CD4-positive, alpha-beta T cell treated with Interleukin-2 at 100 ng/mL for 4 hours (primary cell): ENCODE measurements at places on chromosomes 7 and 10.

DNA sequence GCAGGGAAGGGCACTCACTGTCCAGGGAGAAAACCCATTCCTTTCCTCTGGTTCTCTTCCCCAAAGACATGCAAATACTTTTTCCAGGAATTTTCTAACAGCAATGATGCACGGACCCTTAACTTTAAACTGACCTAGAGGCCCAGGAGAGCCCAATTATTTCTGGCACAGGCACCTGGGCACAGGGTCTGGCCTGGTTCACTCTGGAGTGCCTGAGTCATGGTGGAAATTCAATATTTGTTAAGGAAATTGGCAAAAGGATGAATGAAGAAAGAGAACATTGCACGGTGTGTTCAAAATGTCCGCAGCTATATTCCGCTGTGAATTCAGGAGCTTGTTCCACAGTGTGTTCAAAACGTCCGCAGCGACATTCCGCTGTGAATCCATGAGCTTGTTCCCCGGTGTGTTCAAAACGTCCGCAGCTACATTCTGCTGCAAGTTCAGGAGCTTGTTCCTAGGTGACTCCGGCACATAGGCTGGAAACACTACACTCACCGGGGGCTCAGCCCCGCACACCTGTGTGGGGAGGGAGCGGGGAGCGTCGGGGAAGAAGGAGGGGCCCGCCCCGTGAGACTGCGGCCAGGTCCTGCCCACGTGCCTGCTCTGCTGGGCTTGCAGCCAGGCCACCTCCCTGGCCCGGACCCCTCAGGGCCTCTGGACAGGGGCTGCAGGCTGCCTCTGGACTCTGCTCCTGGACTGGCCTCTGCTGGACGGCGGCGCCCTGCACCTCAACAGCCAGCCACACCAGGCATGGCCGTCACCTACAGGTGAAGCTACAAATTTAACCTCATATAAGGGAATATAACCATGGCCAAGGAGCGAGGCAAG is 72.0 kb upstream of the FAM20C start:
- DNase-seq: no peak

DNA sequence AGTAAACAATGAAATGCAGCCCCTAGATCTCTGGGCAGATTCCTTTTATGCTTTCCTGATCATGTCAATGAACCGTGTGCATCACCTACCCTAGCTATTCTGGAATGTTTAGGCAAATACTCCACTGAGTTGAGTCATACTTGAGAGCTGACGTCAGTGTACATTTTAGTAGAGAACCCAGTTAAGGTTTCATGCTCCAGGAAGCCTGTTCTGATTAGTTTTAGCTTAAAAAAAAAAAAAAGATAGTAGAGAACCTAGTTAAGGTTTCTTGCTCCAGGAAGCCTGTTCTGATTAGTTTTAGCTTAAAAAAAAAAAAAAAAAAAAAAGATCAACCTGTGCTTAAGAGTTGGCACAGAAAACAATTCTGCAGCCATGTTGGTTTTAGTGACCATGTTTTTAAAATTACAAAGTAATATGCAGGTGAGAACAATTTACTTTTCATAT is 3.7 kb upstream of the MCU start:
- DNase-seq: no peak

DNA sequence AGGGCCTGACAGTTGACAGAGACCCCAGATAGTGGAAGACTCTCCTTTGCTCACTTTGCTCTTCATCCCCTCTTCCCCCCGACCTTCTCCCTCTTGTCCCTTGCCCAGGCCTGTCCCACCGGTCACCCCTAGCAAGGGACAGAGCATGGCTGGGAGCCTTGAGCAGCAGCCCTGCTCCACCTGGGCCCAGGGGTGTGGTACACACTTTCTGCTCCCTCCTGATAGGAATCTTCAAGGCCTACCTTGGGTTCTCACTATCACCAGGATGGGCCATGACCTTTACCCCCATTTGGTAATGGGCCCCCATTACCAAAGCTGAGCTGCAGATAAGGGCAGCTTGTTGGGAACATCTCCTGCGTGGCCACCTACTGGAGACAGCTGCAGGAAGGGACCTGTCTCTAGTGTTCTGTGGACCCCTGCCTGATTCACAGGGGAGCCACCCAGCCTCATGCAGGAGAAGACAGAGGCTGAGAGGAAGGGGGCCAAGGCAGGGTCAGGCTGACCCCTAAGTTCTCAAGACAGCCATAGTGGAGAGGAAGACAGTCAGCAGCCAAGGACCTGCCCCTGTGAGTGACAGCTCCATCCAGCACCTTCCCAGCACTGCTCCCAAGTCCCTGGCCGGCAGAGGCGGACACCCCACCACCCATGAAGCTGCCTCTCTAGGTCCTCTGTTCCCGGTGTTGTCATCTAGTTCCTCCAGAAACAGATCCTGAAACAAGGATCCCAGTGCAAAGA is 913 bp upstream of the NPC1L1 start:
- no peak for DNase-seq

DNA sequence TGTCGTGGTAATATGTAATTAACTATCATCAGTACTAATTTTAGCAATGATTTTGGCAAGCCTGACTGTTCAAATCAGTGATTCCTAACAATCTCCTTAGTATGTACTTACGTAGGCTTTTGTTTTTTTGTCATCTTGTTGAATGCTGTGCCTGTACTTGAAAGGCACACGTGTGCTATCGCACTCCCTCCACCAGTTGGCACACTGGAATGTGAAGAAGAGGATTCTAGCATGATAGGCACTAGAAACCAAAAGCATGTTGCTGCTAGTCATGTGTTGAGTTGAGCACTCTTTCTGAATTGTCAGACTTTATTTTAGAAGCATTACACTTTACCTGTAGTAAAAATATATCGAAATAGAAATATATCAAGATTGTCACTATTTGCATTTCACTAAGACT is 59.1 kb downstream of the TASOR2 start:
- no peak for DNase-seq

- DNase-seq: no peak
Measured at GRCh38 chr10:113872139-113873030, 17.9 kb downstream of the NHLRC2 start.

DNA sequence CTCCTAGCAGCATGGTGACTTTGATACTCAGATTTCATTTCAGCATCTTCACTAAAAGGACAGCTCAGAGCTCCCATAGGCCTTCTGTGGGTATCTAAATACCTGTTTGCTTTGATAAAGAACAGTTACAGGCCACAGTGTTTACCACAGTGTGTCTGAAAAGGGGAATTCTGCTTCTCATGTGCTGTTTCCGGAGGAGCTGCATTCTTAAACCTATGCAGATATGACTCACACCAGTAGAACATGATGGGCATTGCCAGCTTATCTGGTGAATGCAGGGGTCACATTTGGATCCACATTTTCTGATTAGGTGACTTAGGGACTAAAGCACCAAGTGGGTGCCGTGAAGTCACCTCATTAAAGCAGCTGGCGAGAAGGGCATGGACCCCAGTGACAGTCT is 52.6 kb downstream of the TRRAP start:
- DNase-seq: peak; percentile 78

DNA sequence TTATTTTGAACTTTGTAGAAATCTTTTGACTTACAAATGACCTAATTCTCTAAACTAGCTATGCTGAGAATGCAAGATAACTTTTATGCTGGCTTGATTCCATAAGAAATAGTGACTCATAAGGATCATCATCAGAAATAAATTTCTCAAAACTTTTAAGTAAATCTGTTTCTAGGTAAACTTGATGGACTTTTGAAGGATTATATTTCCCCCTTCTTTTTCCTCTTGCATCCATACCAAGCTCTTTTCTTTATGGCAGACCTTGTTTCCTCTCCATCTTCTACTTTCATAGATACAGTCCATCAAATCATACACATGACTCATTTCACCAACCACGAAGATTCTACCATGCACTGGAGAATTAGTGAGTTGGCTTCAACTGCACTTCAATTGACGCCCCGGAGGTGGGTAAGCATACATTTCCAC is 336.3 kb downstream of the KCNMA1 start:
- DNase-seq: no peak

DNA sequence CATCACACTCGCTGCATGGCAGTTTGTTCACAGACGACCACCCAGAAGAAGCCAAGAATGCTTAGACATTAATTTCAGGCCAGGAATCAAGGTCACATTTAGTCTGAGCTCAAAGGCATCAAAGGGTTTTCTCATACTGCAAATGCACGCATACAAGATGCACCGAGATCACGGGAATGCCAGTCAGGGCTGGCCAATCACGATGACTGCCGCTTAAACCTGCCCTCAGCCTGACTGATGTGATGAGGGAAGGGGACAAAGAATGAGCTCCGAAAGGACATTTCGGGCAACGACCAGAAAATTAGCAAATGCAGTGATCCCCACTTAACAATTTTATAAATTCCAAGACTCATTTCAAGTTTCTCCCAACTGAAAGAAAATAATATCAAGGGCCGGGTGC is 20.2 kb downstream of the CTBP2 start:
- no peak for DNase-seq
